M059J (cell line): ENCODE measurements at places on chromosomes 16 and 17. TPM values are rescaled to one million over a fixed set of nuclear protein-coding genes. Genes with fewer than 3 reads are reported as not detected.

Gene C17orf107
- 0.20 TPM in 1 of 2 replicates, not detected in the other for total RNA-seq

Gene DRC3
- total RNA-seq = 0.12 and 0.69 TPM in 2 replicates

Gene EPX
- not detected in 2 replicates for total RNA-seq

Gene DPEP2
- total RNA-seq = not detected in 2 replicates

Gene SGCA
- total RNA-seq = not detected in 2 replicates

Gene DLX3
- total RNA-seq = 0.15 and 0.96 TPM in 2 replicates

Gene ZNF750
- not detected in 2 replicates for total RNA-seq

Gene KRTAP4-4
- total RNA-seq = not detected in 2 replicates

Gene BRD7
- total RNA-seq = 38.7 and 56.3 TPM in 2 replicates

Gene PIP4K2B
- 41.6 and 45.4 TPM in 2 replicates for total RNA-seq

Gene AIPL1
- total RNA-seq = 0.05 TPM in 1 of 2 replicates, not detected in the other

Gene MT1E
- 89.2 and 89.4 TPM in 2 replicates for total RNA-seq

Gene SLC13A2
- total RNA-seq = not detected in 2 replicates

Gene ADPRM
- total RNA-seq = 3.5 and 9.5 TPM in 2 replicates

Gene TMEM170A
- 17.5 and 27.5 TPM in 2 replicates for total RNA-seq

Gene KRT32
- 0.05 TPM in 1 of 2 replicates, not detected in the other for total RNA-seq

Gene NPIPB13
- total RNA-seq = 0.42 and 0.71 TPM in 2 replicates

Gene CCDC57
- total RNA-seq = 0.91 and 3.4 TPM in 2 replicates

Gene TP53TG3B
- total RNA-seq = not detected in 2 replicates

Gene CACNG1
- total RNA-seq = not detected in 2 replicates

Gene PLXDC1
- total RNA-seq = 0.81 and 1.2 TPM in 2 replicates

Gene IL21R
- 0.15 TPM in 2 replicates for total RNA-seq

Gene ITGAX
- 1.1 and 2.8 TPM in 2 replicates for total RNA-seq

Gene CTF1
- total RNA-seq = 0.42 TPM in 1 of 2 replicates, not detected in the other
